ENCODE measurements at places on chromosomes 5 and 9. TPM values are rescaled to one million over a fixed set of nuclear protein-coding genes. Genes with fewer than 3 reads are reported as not detected.
A peak's percentile ranks its signal among the peaks of the same experiment; 100 is the strongest.

DNA sequence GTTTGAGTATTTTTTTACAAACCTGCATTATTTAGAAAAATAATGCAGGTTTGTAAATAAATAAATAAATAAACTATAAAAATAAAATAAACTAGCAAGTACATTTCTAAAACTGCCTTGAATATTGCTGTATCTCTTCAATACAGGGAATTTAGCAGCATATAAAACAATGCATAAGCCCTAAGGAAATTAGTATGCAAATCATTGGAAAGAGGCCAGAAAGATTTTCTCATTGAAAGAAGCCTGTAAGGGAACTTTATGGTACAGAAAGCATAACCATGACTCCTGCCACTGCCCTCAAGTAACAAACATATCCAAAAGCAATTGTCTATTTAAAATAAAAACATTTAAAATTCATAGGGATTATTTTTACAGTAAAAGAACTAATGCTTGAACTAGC is 387.3 kb downstream of the HINT1 start:
- no peaks in the 10 kb centered on the region for H3K4me1 ChIP-seq
- no peak for DNase-seq
- no peaks in the 10 kb centered on the region for H3K27me3 ChIP-seq
- no peak overlapping the region for H3K4me3 ChIP-seq
- no peak overlapping the region for H3K27ac ChIP-seq

DNA sequence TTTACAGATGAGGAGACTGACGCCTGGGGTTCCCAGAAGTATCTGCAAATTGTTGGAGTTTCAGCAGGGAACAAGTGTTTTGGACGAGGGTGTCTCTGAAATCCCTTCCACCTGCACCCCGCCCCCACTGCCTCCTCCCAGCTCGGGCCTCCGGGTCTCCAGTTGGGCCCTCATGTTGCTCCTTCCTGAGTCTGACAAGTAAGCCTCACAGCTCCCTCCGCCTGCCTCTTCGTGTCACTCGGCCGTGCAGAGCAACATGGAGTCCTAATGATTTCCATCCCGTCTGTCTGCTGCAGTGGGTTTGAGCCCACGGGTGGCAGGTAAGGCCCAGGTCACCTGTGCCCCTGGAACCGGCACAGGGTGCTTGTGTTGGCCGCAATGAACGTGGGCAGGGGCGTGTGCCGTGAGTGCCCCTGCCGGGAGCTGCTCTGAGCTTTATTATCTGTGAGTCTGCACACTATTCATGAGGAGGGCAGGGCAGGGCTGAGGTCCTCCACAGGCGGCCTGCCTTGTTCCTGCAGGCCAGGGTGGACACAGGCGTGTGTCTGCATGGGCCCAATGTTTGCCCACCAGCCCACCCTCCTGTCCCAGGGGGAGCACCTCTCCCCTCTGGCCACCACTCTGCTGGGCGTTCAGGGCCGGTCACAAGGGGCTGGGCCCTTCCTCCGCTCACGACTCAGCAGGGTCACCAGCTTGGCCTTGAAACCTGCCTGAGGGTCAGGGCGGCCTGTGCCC is 6.1 kb downstream of the DOK3 start:
- H3K4me1 ChIP-seq: no peaks in the 10 kb centered on the region
- no peaks in the 10 kb centered on the region for H3K36me3 ChIP-seq
- no peak overlapping the region for H3K4me3 ChIP-seq
- no peak overlapping the region for H3K27ac ChIP-seq

GRCh38 chr5:134611515-134611914 is 21.1 kb downstream of the SAR1B start:
- DNase-seq: peak; percentile 2
- H3K4me1 ChIP-seq: no peaks in the 10 kb centered on the region
- H3K36me3 ChIP-seq: peaks cover 5% of the 10 kb centered on the region
- no peak overlapping the region for H3K4me3 ChIP-seq

- H3K4me1 ChIP-seq: no peaks in the 10 kb centered on the region
- no peak overlapping the region for H3K4me3 ChIP-seq
- no peak overlapping the region for H3K27ac ChIP-seq
Observed at GRCh38 chr5:34452170-34452828, 203.8 kb upstream of the RAI14 start.

- H3K4me3 ChIP-seq: no peak overlapping the region
- H3K36me3 ChIP-seq: no peaks in the 10 kb centered on the region
Observed at GRCh38 chr5:76451031-76451701, 48.1 kb downstream of the IQGAP2 start.

DNA sequence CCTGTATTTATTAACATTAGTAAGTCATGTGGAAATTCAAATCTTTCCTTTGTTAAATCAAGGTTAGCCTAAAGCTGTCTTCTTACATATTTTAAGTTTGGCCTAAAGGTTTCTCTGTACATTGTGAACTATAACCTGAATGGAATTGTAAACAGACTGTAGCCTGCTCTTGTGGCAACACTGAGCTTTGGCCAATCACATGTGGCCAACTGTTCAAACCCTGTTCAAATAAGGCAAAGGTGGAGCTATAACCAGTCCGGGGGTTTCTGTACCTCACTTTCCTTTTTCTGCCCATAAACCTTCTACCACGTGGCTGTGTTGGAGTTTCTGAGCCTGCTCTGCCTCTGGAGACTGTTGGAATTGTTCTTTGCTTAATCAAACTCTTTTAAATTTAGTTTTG is 3.3 kb upstream of the HAPLN1 start:
- H3K27ac ChIP-seq: no peak overlapping the region
- H3K4me3 ChIP-seq: no peak overlapping the region
- no peaks in the 10 kb centered on the region for H3K36me3 ChIP-seq
- DNase-seq: peak; percentile 62
- no peaks in the 10 kb centered on the region for H3K4me1 ChIP-seq

DNA sequence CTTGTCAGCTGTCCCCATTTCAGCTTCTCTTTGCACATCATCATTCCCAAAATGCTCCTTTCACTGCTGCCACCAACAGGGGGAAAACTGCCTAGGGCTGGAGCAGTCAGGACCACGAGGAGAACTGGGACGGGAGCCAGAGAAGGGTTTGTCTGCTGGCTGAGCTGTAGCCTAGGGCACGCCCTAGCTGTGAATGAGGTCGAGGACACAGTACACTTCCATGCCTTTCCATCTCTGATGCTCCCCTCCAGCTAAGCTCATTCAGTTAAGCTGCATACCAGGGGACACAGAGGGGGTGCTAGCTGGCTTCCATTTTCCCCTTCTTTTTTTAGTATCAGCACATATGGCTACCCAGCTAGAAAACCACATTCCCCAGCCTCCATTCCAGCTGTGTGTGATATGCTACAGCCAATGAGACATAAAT is 64.7 kb downstream of the STK10 start:
- no peak overlapping the region for H3K4me3 ChIP-seq
- H3K4me1 ChIP-seq: no peaks in the 10 kb centered on the region
- no peaks in the 10 kb centered on the region for H3K36me3 ChIP-seq
- H3K27me3 ChIP-seq: no peaks in the 10 kb centered on the region
- H3K27ac ChIP-seq: no peak overlapping the region

- no peak overlapping the region for H3K4me3 ChIP-seq
- peaks cover 12% of the 10 kb centered on the region for H3K4me1 ChIP-seq
- no peaks in the 10 kb centered on the region for H3K36me3 ChIP-seq
- no peak for DNase-seq
- no peaks in the 10 kb centered on the region for H3K27me3 ChIP-seq
- no peak overlapping the region for H3K27ac ChIP-seq
Observed at GRCh38 chr9:113566712-113567071, 103.2 kb downstream of the RGS3 start.

DNA sequence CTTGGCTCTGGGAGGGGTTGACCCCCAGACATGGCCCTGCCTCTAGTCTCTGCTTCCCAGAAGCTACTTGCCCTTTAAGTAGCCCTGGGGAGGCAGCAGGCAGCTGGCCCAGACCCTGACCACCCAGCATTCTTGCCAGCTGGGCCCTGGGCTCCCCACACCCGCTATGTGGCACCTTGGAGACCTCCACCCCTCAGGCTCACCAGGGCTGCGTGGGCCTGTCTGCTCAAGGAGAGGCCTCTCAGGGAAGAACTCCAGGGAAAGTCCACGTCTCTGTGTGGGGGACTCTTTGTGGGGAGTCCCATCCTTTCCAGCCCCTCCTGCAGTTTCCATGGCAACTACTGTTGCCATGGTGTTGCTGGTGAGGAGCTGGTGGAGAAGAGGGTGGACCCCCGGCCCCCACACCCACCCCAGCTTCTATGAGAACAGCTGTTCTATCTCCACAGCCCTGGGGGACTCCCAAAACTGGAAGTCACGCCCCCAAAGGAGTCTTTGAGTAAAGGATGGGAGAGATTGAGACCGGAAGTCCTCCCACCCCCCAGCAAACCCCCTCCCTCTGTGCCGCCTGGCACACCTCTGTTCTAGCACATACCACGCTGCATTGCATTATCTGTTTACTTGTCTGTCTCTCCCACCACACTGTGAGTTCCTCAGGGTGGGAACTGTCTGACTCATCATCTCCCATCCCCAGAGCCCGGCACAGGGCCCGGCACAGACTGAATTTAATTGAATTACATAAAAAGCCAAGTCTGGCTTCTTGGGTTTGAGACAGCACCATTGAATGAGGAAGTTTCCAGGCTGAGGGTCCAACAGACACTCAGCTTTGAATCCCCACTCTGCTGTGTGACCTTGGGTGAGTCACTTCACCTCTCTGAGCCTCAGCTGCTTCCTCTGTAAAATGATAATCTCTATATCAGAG is 12.6 kb downstream of the DNM1 start:
- no peak overlapping the region for H3K4me3 ChIP-seq
- H3K36me3 ChIP-seq: no peaks in the 10 kb centered on the region
- H3K27ac ChIP-seq: peak overlapping the region; percentile 27
- H3K4me1 ChIP-seq: peaks cover 5% of the 10 kb centered on the region

DNA sequence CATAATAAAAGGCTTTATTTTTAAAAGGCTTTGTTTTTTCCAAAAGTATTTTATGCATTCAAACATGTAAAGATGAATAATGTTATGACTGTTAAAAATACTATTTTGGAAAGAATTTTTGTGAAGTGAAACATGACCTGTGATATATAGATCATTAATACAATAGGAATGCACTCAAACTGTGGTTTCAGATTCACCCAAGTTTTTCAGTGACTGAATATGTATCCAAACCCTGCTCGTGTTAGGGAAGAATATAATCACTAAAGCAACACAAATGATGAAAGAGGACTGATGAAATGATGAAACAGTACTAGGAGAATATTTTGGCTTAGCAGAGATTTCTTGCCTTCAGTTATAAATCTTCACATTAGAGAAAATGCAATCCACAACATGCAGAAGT is 278.0 kb downstream of the ADAMTS6 start:
- no peak for DNase-seq
- H3K4me1 ChIP-seq: no peaks in the 10 kb centered on the region
- no peak overlapping the region for H3K27ac ChIP-seq
- H3K4me3 ChIP-seq: no peak overlapping the region

SLC34A1 gene
- not detected for total RNA-seq

CAVIN4 gene
- total RNA-seq: 0.17 TPM

STC2 gene
- total RNA-seq: 2.5 TPM

Measured in colonic mucosa (tissue), 4 donors.